ENCODE measurements at places on chromosomes 2 and 18.

- no peak for DNase-seq
Observed at GRCh38 chr2:227335713-227336112, 10.7 kb downstream of the MFF start.

DNA sequence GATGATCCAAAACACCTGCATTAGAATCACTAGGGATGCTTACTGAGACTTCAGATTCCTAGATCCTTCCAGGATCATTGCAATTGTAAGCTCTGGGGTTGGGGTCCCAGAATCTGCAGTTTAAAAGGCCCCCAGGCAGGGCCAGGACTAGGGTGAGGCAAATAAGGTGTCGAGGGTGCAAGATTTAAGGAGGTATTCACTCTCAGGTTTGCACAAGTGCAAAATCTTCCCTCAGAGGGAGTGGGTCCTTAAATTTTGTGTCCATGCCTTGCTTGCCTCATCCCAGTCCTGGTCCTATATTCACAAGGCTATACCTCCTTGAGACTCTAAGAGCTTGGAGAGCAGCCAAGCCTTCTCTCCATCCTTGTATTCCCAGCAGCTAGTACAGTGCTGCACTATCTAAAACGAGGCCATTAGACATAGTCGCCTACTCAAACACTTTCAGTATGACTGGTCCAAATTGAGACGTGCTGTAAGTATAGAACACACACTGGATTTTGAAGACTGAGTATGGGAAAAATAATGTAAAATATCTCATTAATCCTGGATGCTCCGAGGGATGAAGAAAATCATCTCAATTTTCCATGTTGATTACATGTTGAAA is 31.6 kb upstream of the MREG start:
- no peak for DNase-seq

- no peak for DNase-seq
Observed at GRCh38 chr18:40559556-40559955, 1395.5 kb upstream of the PIK3C3 start.

DNA sequence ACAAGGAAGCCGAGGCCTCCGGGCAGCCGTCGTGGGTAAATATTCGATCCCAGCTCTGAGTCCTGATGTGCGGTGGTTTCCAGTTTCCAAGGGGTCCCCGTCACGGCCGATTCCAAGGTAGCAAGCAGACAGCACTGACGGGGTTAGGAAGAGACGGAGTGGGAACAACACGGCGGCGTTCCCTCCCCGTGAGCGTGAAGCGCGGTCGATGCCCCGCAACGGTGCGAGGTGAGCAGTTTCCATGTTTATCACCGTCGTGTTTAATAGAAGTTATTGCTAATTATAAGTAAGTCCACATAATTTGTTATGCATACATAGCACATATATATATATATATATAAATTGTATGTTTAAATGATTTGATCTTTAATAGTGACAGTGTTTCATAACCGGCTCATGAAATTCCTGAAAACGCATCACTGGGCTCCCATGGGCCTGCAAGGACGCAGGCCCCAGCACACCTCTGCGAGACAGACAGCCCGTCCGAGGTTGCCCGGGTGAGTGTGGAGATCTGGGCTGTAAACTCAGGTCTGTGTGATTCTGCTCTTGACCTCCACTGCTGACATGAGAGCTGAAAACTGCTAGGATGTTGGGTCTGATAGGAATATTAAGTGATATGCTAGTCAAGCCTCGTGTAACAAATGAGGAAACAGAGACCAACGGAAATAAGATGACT is 243.5 kb upstream of the SALL3 start:
- DNase-seq = no peak

GRCh38 chr2:172323256-172323655 is 104.1 kb upstream of the ITGA6 start:
- DNase-seq = no peak

- no peak for DNase-seq
Observed at GRCh38 chr2:239383759-239384156, 17.1 kb downstream of the HDAC4 start.

DNA sequence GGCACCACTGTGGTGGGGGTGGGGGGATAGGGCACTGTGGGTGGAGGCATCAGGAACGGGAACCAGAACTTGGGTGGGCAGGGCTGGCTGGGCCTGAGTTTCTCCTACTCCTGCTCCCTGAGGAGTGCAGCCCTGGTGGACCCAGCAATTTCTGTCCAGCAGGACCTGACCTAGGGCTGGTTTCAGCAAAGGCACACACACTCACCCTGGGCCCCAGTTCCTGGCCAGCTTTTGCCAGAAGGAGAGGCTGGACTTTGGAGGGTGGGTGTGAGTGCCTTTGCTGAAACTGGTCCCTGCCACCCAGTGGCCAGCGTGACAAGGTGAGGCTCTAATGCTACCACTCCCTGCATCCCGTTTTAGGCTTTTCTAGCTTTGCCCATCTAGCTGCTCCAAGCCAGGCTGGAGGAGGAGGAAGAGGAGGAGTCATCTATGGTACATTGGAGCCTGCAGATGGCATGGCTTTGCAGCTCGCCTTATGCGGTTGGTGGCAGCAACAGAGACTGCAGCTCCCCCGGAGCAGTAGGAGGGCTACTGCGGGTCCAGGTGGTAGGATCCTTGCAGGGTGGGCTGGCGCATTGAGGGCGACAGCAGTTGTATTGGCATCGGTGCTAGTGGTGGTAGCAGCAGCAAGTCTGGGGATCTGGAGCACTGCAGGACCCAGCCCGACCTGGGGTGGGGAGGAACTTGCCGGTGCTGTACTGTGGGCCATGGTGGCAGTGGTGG is 40.4 kb upstream of the IMP4 start:
- no peak for DNase-seq

GRCh38 chr2:42755191-42755880 is 8.6 kb downstream of the OXER1 start:
- no peak for DNase-seq

DNA sequence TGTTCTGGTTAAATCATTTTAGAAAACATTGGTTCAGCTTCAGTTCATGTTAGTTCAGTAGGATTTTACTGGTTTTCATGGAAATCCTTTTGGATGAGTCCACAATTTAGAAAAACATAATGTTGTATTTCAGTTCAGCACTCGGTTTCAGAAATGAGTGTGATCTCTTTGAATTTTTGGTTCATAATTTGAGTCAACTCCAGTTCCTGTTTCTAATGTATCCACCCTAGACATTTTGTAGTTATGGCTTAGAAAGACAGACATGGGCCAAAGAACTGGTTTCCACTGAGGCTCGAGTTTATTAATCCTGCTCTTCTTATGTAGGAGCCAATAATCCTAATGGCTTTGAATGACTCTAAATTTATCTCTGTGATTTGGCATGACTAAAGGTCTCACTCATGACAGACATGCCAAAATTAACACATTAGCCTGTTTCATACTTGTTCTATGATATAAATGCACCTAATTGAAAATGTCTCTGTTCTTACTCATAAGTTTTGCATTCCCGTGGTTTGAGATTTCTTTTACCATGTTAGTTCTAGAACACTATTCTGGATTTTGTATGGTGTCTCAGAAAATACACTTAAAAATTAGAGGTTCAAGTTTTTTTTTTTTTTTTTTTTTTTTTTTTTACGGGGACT is 82.3 kb upstream of the SPRED2 start:
- no peak for DNase-seq

GRCh38 chr2:67904966-67905365 is 157.8 kb downstream of the C1D start:
- DNase-seq = no peak

- DNase-seq = no peak
Observed at GRCh38 chr18:22026889-22027288, 142.5 kb upstream of the GATA6 start.

GRCh38 chr18:25662272-25662671 is 310.3 kb upstream of the ZNF521 start:
- DNase-seq = no peak

DNA sequence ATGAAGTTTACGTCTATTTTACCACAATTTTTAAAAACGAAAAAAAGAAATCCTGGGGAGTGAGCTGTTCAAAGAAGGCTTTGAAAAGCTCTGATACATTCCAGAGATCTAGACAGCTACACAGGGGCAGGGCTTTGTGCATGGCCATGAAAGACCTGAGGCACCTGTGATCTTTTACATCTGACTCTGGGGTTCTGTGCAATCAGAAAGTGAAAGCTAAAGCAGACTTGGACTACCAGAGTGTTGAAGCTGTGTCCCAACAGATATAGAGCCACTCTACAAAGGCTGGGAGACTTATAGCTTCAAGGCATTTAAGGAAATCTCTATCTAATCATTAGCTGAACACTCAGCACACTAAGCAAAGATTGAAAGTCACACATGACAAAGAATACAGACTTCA is 34.1 kb downstream of the PARD6G start:
- DNase-seq = no peak

- DNase-seq = no peak
Observed at GRCh38 chr2:172745636-172746035, 10.0 kb downstream of the RAPGEF4 start.

GRCh38 chr18:13578400-13578799 is 148.0 kb downstream of the FAM210A start:
- DNase-seq = no peak

DNA sequence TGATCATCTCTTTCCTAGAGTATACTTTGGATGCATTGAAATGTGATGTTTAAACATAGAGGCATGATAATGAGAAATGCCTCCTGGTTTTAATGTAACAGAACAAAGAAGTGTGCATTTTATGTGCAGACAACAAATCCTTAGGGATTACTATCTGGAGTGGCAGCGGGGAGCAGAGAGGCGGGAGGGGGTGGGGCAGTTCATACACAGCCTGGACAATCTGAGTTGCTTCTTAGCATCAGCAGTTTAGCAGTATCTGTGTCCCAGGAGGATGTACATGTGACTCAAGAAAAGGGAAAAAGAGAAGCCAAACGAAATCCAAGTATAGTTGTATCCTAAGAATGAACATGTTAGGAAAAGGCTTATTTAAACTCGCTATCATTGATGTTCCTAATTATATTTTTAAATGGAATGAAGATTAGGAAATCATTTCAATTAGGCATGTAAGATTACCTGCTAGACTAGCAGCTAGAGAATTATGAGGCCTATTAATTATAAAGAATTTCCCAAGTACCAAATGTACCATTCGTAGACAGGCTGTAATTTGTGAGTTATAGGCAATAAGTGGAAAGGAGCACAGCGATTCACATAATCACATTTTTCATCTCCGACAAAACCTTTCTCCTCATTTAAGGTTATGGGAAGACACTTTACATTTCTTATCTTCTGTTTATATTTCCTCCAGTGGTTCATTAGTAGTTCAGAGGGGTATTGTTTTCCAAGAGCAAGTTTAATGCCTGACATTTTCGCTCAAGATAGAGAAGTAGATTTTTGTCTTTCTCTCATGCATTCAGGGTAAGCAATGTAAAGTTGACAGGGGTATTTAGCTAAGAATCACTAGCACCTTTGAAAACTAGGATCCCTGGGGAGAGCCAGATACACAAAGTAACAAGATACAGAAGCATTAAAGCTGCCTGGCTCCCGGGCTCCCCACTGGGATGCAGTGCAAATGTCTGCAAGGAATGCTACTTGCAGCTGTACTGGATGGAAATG is 141.3 kb upstream of the NOSTRIN start:
- DNase-seq = no peak

GRCh38 chr2:109065391-109065734 is 63.6 kb upstream of the SH3RF3 start:
- DNase-seq = no peak

DNA sequence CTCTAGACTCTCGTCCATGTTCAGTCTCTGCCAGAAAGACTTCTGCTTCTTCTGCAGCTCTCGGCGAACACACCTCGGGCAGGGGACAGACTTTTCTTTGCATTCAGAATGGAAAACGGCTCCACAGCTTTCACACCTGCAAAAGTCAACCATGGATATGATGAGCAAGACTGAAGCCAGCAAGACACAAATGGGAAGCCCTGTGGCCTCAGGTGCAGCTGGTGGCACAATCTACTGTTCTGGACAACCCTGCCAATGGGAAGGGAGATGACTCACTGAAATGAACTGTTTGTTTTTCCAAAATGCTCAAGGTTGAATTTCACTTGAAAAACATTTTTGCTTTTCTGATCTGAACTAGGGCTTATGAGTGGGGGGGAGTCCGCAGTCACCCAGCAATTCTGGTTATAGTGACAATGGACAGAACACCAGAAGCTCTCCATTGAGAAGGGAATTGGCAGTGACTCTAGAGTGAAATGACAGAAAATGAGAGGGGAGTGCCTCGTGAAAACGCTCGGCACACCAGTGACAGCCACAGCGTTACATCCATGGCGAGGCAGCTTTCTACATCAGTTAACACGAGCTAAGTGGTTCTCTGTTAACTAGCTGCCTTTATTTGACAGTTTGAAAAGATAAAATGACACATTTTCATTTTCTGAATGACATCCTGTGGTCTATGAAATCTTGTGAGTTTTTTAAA is 58.8 kb upstream of the FZD5 start:
- no peak for DNase-seq

DNA sequence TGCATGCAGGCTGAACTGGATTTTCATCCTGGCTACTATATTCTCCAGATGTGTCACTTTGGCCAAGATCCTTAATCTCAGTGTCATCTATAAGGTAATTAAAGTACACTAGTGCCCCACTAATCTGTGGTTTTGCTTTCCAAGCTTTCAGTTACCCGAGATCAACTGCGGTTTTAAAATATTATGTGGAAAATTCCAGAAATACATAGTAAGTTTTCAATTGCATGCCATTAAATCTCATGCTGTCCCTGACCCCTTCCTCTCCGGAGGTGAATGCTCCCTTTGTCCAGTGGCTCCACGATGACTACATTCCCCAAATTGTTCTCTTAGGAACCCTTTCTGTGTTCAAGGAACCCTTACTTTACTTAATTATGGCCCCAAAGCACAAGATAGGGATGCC is 5.3 kb upstream of the TYMS start:
- DNase-seq = no peak

- DNase-seq = no peak
Observed at GRCh38 chr2:9771481-9772017, 71.7 kb upstream of the TAF1B start.

DNA sequence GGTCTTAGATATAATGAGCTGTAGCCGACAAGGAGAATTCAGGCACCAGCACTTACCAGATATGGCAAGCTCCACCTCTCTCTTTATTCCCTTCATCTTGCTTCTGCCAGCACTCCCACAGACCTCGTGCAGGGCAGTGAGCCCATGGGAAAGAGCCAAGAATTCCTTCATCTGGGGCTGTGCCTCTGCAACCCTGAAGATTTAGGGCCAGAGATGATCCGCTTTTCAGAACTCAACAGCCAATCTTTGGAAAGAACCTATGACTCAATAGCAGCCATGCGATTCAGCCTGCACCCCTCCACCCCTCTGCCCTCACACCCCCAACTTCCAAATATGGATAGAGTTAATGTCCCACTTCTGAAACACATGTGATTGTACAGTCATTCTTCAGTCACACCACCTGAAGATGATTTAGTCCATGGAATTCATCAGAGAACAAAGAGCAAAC is 533.7 kb upstream of the TNP1 start:
- no peak for DNase-seq

Data from 8988T (cell line).